CD4-positive, alpha-beta T cell treated with Interleukin-4 for 4 hours (primary cell): ENCODE measurements at places on chromosomes 12 and 14.
A peak's percentile ranks its signal among the peaks of the same experiment; 100 is the strongest.

GRCh38 chr14:100841066-100841760 lies 15.3 kb downstream of the MEG3 start:
- DNase-seq: no peak

DNA sequence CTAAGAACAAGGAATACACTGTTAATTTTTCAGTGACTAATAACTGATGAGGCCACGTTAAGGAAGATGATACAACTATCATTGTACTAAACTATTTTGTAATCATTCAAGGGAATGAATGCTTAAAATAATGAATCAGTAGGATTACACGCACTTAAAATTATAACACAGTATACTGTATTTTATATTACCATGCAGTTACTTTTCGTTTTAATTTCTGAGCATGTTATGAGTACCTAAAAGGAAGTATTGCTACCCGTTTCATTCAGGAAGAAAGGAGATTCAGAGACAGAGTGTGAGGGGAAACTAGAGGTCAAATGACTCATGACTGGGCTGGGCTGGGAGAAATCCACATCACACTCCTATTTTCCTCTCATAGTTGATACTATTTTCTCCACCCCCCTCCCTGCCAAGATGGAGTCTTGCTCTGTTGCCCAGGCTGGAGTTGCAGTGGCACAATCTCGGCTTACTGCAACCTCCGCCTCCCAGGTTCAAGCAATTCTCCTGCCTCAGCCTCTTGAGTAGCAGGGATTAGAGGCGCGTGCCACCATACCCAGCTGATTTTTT lies 202.0 kb downstream of the PPM1H start:
- DNase-seq: no peak

- DNase-seq: no peak
Measured at GRCh38 chr12:13740149-13740545, 241.3 kb downstream of the GRIN2B start.

DNA sequence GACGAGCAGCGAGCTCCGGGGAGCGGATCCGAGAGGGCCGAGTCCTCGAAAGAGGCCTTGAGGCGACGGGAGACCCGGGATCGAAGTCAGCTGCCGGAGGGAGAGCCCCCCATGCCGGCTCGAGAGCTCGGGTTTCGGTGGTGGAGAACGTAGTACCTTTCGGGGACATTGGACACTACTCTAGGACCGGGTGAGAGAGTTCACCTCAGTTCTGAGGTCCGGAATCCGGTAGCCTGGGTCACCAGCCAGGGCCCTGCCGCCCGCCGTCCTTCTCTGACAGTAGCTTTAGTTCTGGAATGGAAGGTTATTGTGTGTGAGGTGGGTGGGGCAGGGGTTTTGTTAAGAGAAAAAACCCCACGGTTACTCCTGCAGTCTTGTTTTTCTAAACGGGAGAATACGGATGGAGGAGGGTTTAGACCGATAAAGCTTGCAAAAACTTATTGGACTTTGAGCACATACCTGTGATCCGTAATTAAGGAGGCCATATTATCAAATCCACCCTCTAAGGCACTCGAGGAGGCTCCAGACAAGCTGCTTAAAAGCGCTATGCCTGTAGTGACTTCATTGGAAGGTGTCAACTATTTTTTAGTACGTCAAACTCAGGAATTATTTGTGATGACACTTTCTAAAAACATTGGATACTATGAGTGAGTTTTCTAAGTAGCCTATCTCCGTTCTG lies 765 bp downstream of the SCYL2 start:
- peak; percentile 6 for DNase-seq

- no peak for DNase-seq
Measured at GRCh38 chr12:74015118-74015517, 522.5 kb upstream of the ATXN7L3B start.

DNA sequence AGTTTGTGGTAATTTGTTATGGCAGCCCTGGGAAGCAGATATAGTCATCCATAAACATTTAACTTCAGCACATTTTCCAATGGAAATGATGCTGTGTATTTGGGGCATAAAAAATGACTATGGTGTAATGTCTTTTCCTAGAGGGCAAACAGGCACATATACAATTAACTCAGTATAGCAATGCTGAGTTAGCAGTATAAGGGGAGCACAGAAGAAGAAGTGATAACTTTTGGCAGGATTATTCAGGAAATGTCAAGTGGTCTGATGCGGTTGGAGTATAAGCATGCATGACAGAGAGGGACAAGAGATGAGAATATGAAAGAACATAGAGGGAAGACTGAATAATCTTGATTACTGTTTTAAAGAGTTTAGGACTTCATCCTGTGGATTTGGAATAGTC lies 55.3 kb upstream of the PRKD1 start:
- no peak for DNase-seq

DNA sequence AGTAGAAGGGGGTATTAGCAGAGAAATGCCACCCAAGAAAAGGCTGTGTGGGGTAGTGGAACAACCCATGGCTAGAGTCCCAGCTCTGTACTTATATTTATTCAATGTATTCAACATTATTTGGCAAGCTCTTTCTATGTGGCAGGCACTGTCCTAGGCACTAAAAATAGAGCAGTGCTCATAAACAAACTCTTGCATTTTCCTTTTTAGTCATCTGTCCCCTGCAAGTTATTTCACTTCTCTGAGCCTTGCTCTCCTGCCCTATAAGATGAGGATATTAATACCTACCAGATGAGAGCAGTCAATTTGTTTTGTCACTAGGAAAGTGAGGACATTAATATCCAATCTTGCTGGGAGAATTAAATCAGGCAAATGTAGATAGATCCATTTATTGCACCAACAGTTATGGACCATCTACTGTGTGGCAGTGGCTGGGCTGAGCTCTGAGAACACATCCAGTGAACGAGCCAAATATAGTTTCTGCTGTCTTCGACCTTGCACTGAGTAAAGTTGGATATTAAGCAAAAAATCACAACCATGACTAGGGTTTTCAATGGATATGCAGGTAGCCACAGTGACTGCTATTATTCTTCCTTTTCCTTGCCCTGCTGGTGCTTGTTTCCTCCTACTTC lies 314.3 kb upstream of the TBX3 start:
- DNase-seq: no peak

GRCh38 chr12:92827836-92828431 lies 101.2 kb downstream of the EEA1 start:
- peak; percentile 33 for DNase-seq

GRCh38 chr12:13962699-13963098 lies 18.7 kb downstream of the GRIN2B start:
- no peak for DNase-seq

- no peak for DNase-seq
Measured at GRCh38 chr14:74126315-74127013, 41.7 kb downstream of the LIN52 start.

GRCh38 chr12:130334399-130334798 lies 3.3 kb upstream of the PIWIL1 start:
- DNase-seq: no peak

DNA sequence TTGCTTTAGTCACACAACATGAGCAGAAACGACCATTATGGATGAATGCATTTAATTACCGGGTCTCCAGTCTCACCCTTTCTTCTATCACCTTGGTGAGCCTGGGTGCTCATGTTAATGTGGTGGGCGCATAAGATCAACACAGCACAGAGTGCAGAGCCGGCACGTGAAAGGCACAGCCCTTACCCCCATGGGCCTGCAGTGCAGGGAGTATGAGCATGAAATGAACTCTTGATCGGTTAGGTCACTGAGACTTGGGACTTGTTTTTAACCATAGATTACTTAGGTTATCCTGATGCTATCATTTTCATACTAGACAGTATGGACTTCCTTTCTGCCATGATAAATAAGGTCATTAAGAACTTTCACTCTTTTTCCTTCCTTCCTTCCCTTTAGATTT lies 156.8 kb downstream of the CRADD start:
- no peak for DNase-seq

- DNase-seq: peak; percentile 85
Measured at GRCh38 chr12:120231316-120232011, 30.6 kb upstream of the RPLP0 start.

DNA sequence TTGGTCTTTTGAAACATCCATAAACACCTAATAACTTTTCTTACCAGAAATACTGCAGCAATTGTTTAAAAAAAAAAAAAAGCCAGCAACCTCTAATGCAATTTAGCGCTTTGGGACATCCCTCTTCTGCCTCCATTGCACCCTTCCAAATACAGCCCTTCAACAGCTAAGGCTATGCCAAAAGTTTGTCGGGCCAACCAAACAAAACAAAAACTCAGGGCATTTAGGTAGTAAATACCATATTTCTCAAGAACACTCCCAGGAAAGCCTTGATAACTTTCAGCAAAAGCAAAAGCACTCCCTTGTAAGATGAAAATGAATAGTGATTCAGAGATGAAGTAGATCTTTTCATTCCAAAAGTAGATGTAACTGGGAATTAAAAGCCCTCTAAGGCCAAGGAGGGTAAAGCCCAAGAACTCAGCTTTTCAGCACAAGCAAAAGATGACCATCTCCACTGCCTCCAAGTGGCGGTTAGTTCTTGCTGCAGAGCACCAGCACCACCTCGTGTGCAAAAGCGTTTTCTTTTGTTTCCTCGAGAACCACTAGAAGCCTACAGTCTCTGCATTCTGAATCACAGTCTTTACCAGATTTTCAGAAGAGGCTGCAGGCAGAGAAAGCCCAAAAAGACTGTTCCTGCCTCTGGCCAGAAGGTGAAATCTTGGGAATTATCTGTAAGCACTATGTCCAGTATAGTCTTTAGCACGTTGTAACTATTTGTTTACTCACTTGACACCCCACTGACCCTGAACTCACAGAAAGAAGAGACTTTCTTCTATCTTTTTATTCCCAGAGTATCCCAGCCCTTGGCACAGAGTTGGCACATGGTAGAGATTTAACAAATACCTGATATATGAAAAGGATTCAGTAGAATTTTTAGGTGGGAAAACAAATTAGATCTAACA lies 53.1 kb downstream of the SIX6 start:
- no peak for DNase-seq

GRCh38 chr12:42603246-42603990 lies 13.9 kb upstream of the PRICKLE1 start:
- DNase-seq: no peak

DNA sequence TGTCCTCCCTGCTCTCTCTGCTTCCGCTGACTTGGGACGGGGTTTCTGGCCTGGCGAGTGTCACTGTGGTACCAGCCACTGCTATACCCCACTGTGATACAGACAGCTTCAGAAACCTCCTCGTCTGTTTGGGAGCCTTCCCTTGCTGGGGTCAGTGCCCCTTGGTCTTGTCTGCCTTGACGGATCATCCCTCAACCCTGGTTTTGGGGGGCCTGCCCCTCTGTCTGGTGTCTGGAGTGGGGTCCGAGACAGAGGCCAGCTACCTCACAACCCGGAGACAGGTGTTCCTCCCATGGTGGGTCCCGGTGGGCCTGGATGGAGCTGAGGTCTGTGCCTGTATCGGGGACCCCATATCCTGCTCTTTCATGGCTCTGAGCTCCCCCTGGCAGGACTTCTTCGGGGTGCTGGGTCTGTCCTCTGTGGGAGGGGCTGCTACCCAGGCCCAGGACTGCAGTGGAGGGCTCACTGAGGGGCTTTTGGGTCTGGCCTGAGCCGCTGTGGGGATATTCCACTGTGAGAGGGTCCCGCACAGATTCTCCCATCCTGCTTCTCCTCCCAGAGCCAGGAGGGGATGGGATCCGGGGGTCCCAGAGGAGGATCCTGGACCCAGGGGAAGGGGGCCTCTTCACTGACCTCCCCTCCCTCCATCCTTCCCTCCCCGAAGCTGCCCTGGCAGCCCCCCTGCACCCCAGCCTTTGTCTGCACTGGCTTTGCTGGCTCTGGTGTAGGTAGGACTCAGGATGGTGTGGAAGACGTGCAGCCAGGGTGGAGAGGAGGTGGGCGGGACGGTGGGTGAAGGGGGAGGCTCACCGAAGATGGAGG lies 365.5 kb downstream of the TMEM121 start:
- DNase-seq: no peak

DNA sequence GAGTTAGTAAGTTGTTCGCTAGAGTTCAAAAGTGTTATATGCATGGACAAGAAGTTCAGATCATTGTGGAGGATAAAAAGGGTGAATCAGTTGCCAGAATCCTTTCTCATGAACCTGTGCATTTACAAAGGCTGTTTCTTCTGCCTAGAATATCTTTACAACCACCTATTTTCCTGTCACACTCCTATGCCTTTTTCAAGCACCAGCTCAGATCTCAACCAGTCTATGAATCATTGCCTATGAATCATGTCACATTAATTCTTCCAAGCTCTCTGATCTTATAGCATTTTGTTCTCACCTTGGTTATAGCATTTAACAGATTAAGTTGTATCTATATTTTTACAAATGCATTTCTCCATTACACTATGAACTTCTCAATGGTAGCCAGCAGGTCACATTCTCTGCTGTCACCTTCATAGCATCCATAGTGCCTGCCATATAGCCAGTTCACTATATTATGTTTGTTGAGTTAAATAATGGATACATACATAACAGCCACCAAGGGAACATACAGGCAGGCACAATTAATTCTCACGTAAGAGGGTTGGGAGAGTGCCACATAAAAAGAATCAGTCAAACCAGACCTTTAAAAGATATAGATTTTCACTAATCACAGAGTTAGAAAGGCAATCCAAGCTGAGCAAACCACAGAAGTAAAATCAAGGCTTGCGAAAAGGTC lies 573.0 kb downstream of the FOXG1 start:
- DNase-seq: no peak

DNA sequence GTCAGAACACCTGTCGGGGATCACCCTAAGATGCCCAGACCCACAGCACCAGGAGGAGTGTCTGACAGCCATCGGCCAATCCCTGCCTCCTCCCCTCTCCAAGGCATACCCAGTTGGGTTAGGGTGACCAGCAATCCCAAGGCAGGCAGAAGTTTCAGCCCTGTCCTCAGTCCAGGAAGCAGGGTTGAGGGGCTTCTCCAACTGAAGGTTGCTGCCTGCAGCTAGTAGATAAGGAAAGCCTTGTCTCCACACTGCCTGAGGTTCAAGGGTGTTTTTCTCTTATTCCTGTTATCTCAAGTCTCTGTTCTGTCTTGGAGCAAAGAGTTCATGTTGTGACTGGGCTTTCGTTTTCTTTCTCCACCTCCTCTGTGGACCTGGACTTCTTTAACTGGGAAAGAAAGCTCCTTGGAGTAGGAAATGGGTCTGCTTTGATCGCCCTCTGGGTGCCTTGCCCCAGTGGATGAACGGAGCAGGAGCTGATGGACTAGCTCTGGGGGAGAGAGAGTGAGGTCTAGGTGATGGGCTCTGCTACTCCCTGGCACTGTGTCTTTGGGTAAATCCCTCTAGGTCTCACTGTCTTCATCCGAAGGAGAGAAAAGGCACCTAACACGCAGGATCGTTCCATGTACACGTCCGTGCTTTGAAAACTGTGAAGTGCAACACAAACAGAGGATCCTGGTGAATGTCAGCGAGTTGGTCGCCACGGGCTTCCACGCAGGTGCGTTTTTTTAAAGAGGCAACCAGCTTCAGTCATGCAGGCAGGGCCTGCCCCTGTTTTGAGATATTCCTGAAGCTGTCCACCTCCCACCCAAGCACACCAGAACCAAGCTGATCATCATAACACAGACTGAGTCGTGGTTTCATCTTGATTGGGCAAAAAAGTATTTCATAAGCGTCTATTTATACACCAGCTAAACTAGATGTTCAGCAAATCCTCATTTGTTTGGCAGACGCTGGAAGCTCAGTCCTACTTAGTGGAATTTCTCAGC lies 52.5 kb upstream of the FOXN3 start:
- DNase-seq: no peak
